Activated CD8-positive, alpha-beta T cell treated with anti-CD3 and anti-CD28 coated beads for 36 hours (primary cell): ENCODE measurements at places on chromosomes 12 and 14. TPM values are rescaled to one million over a fixed set of nuclear protein-coding genes. Genes with fewer than 3 reads are reported as not detected.

GRCh38 chr12:121558956-121559355 lies 21.9 kb downstream of the KDM2B start:
- DNase-seq, result no peak

- DNase-seq, result no peak
Measured at GRCh38 chr14:100540141-100540925, 46.9 kb downstream of the BEGAIN start.

DNA sequence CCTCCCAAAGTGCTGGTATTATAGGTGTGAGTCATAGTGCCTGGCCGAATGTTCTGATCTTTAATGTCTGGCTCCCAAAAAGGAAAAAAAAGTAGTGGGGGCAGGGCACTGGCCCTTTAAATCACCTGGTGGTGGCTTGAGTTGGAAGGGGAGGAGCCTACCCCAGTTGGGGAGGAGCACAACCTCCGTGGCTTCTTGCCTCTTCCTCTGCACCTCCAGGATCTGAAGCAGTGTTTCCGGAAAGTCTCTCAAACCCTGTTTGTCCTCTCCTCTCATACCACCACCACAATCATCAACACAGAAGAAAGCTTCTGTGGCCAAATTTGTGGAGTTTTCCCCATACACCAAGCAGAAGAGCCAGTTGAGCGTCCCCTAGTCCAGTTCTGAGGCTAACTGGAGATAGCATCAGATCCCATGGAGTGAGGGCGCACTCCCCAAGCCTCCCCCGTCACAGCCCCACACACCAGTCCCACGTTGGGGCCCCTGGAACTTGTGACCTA lies 24.3 kb upstream of the RCOR1 start:
- DNase-seq, result peak; percentile 78

DNA sequence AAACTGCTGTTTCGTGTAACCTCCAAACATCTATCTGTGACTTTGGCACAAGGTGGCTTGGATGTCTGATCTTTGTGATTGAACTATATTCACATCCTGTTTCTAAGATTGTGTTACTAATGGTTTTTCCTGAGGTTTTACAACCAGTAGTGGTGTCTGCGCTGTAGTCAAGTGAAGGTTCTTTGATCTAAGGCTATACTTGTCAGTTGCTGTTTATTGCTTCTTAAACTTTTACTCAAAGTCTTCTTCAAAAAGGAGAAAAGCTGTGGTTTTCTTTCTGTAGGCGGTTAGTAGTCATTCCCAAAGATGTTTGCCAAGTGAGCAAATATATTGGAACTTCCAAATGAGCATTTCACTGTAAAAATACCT lies 12.3 kb upstream of the CALM1 start:
- peak; percentile 20 for DNase-seq

GRCh38 chr12:124109760-124110159 lies 136.7 kb downstream of the ZNF664 start:
- DNase-seq, result peak; percentile 47

GRCh38 chr12:87388376-87388775 lies 640.8 kb downstream of the C12orf50 start:
- no peak for DNase-seq

DNA sequence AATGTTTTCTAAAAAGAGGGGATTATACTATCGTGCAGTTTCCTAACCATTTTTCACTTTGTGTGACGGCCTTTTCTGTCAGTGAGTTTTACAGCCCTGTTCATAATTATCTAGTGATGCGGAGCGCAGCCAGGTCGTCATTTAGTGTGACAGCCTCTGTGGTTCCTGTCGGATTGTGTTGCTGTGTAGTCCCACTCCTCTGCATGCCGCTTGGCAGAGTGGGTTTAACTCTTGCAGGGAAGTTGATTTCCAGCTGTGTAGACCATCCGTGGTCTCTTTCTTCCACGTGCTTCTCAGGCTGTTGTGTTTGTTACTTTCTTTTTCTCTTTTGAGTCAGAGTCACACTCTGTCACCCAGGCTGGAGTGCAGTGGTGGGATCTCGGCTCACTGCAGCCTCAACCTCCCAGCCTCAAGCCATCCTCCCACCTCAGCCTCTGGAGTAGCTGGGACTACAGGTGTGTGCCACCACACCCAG lies 8.6 kb downstream of the RAN start:
- DNase-seq, result peak; percentile 43

DNA sequence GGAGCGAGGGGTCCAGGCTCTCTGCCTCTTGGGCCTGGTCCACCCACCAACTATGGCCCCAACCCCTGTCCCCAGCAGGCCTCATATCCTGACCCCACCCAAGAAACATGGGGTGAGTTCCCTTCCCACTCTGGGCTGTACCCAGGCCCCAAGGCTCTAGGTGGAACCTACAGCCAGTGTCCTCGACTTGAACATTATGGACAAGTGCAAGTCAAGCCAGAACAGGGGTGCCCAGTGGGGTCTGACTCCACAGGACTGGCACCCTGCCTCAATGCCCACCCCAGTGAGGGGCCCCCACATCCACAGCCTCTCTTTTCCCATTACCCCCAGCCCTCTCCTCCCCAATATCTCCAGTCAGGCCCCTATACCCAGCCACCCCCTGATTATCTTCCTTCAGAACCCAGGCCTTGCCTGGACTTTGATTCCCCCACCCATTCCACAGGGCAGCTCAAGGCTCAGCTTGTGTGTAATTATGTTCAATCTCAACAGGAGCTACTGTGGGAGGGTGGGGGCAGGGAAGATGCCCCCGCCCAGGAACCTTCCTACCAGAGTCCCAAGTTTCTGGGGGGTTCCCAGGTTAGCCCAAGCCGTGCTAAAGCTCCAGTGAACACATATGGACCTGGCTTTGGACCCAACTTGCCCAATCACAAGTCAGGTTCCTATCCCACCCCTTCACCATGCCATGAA lies 8.6 kb downstream of the ARHGAP9 start:
- no peak for DNase-seq

DNA sequence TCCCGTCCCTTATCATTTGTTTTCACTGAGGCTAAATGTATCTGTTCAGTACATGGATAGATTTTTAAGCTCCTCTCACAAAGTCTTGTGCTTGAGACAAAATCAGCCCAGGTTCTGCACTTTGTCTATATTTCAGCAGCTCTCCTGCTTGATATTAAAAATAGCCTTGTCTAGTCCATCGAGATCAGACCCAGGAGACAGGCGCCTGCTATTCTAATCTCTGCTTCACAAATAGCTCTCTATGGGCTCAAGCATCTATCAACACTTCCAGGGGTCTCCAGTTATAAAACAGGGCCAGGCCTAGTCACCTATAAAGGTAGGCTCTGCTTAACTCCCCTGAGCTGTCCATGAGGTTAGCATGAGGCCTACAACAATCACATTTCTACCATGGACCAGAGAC lies 62.5 kb downstream of the ZFP36L1 start:
- DNase-seq, result no peak

GRCh38 chr14:73591690-73592449 lies at the start of gene ACOT4:
ACOT4 (plus strand) TSS chr14:73591873; CDS start chr14:73591960, 87 bp downstream.
- DNase-seq, result peak; percentile 47

GRCh38 chr14:95760596-95760995 lies 46.7 kb upstream of the TCL1A start:
- DNase-seq, result no peak

DNA sequence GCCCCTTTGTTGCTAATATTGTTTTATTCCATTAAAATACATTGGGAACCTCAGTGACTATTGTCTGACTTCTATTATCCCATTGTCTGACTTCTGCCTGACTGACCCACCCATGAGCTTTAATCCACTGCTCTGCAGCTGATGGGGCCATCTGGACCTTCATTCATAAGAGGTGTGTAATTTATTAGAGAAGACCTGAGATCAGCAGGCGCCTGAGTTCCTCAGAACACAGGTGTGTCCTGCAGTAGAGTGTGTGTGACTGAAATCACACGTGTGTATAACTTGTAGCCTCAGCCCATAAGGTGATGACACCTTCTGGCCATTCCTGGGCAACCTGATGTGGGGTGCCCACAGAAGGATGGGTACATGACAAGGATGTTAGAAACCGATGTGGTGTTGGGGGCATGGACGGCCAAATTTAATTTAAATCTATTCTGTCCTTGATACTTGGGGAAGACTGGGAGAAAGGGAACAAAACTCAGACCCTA lies 821.0 kb downstream of the TMEM121 start:
- no peak for DNase-seq

DNA sequence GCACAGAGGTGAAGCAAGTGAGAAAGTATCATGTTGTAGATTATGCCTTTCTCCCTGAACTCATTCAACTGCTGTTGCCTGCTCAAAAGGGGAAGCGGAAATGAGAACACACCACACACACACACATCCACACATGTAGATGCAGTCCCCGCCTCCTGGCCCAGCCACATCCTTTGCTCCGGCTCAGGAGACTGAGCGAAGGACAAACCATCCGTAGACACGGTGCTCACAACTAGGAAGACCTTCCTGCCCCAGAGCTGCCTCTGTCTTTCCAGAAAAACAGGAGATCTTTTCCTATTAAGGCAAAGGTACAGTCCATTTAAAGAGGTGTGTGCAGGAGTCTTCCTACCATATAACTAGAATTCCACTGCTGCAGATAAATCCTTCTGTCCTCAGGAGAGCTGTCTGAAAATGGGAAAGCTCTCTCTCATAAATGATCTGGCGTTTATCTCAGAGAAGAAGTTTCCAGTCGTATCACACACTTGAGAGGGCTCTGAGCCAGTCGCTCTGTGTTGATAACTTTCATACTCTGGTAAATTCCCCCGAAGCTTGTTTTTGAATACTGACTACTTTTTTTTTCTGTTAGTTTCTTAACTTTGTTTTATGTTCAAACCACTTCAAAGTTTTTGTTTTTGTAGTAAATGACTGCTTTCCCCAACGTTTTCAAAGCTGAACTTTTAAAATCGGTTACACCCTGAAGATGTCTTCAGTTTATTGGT lies at the start of gene TESPA1:
TESPA1 (minus strand) TSS at position 105 of the 719 bp plus-strand sequence. CDS start 10,200 bp downstream, outside the sequence.
- DNase-seq, result peak; percentile 94

- DNase-seq, result no peak
Measured at GRCh38 chr12:304805-305204, 42.2 kb upstream of the SLC6A13 start.

- no peak for DNase-seq
Measured at GRCh38 chr12:40446385-40446784, 221.6 kb downstream of the LRRK2 start.

DNA sequence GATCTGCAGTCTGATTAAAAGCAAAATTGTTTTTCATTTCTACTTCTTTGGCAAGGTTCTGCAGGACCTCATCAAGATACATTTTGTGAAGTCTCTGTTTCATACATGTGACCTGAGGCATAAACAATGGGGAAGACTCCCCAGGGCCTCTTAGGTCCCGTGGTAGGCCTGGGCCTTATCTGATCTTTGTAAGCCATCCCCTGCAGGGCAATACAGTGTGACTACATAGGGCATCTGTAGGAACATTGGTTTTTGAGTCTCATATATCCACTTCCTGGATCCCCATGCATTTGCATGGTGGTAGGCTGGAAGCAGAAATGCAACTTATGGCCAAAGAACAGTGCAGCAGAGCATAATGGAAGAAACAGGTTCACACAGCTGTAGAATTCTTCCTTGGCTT lies 6.0 kb downstream of the FAR2 start:
- DNase-seq, result no peak

GRCh38 chr12:119649202-119649808 lies 18.6 kb upstream of the PRKAB1 start:
- no peak for DNase-seq

- DNase-seq, result no peak
Measured at GRCh38 chr12:96335270-96335669, 65.0 kb downstream of the CDK17 start.

GRCh38 chr12:108822497-108823205 lies 34.7 kb downstream of the SSH1 start:
- no peak for DNase-seq

DNA sequence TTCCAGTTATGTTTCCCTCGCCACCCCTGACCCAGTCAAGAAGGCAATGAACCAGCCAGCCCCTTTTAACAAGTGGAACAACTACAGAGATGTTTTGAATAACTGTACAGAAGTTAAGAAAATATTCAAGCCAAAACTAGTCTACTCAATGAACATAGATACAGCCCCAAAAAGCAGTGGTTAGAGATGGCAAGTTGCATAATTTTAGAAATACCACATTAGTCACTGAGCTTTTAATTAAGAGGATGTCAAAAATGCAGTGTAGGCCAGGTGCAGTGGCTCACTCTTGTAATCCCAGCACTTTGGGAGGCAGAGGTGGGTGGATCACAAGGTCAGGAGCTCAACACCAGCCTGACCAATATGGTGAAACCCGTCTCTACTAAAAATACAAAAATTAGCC lies 27.2 kb downstream of the PROX2 start:
- no peak for DNase-seq

DNA sequence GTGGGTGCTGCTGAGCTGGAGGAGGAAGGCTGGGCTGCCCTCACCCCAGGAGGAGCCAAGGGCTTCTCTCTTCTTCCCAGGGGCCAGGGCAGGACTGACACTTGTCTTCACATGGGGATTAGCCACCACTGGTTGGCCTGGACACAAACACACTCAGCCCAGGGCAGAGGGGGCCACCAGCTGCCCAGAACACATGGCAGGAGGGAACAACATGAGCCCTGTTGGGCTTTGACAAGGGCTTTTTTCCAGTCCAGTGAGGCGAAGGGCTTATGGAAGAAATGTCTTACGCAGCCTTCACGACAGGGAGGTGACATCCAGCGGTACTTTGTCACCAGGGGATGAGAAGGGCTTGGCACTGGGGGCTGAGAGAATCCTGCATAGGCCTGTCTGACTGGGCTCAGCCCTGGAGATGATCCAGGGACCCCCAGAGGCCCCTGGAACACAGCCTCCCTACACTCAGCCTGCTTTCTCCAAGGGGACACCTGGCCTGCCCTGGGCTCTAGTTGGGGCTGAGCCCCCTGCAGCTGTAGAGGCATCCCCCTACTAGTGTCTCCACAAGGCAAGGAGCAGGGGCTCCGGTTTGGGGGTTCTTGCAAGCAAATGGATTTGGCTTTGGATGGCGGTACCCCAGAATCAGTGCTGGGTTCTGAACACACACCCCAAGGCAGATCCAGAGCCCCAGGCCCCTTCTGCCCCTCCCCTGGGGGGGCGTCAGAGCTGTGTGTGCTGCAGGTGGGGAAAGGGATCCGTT lies 18.9 kb downstream of the ARL6IP4 start:
- DNase-seq, result no peak

The ZNF26 gene
- 19.1 TPM for total RNA-seq

The CDC42BPB gene
- total RNA-seq, result 0.96 TPM

The PLXNC1 gene
- total RNA-seq, result 9.5 TPM

The KRT79 gene
- 1.6 TPM for total RNA-seq

The RPS6KA5 gene
- total RNA-seq, result 12.8 TPM

The KRT3 gene
- not detected for total RNA-seq

The PZP gene
- total RNA-seq, result not detected

The CCER1 gene
- total RNA-seq, result not detected

The TAS2R19 gene
- total RNA-seq, result 1.4 TPM

The BMP4 gene
- total RNA-seq, result not detected

The HECTD1 gene
- total RNA-seq, result 78.9 TPM

The MYL6B gene
- 66.9 TPM for total RNA-seq

The SOX5 gene
- not detected for total RNA-seq

The RIMBP2 gene
- not detected for total RNA-seq

The SVOP gene
- not detected for total RNA-seq
